NCI-H1417 treated with DMSO at 0.1 percent for 48 hours (cell line): ENCODE measurements at places on chromosomes 16 and 17.

- peak; percentile 21 for DNase-seq
Measured at GRCh38 chr17:75876190-75876937, 2.0 kb downstream of the TRIM47 start.

- no peak for DNase-seq
Measured at GRCh38 chr16:83520596-83520995, 287.2 kb upstream of the HSBP1 start.

DNA sequence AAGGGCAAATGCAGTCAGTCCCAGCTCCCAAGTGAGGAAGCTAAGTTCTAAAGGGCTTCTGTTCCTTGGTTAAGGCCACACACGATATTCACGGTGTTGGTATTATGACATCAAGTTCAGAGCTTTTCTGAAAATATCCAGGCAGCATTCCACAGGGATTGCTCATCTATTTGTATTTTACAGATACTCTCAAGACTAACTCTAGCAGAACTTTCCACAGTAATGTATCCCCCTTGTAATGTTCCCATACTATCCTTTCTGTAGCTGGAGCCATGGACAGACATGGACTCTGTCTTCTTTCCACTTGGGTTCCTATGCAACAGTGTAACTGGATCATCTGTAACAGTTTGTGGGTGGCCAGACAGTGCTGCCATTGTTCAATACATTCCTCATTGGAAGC, 13.5 kb downstream of the SDR42E1 start:
- no peak for DNase-seq

GRCh38 chr16:62060089-62060488, 23.9 kb upstream of the CDH8 start:
- no peak for DNase-seq

GRCh38 chr16:2056077-2056476, 8.3 kb downstream of the TSC2 start:
- no peak for DNase-seq

DNA sequence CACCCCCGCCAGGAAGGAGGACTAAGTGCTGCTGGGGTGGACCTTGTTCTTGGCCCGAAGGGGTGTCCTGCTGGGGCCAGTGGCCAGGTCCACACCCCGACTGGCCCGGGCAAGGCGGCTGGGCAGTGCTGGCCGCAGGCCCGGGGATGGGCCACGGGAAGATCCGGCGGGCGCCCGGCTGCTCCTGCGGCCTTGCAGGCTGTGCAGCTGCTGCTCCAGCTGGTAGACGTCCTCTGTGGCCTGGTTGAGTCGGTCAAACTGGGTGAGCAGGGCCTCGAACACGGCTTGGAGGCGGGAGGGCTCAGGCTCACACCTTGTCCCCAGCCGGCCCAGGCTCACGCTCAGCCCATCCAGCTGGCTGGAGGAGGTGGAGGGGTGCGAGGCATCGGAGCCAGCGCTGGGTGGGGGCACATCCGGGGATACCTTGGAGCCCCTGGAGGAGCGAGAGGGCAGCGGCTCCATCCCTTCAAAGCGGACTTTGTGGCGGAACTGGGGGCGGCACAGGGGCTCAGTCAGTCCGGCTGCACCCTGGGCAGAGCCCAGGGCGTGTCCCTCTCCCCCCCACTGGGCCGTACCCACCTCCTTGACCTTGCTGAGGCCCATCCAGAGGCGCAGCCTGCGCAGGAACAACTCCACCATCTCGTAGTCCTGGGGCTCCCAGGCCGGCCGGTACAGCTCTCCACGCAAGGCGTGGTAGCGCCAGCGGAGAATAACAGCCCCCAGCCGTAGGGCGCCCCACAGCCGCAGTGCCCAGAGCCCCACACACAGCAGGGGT, 42.1 kb downstream of the TSC2 start:
- no peak for DNase-seq

DNA sequence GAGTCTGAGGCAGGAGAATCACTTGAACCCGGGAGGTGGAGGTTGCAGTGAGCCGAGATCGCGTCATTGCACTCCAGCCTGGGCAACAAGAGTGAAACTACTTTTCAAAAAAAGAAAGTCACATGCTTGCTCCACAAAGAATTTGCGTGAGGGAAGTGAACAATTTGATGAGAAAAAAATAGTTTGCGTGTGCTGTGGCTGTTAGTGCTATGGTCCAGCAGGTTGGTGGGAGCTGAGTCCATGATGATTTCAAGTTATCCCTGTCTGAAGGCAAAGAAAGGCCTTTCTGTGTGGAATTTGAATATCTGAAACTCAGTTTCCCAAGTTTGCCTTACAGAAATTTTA, 21.0 kb downstream of the PRCD start:
- DNase-seq: no peak
